Kidney (tissue), 22 donors: ENCODE measurements at places on chromosomes 5 and 9. TPM values are rescaled to one million over a fixed set of nuclear protein-coding genes. Genes with fewer than 3 reads are reported as not detected.

- DNase-seq = peak; percentile 8
These were observed 27.9 kb downstream of the TTC1 start for GRCh38 chr5:160036884-160037283.

GRCh38 chr5:64507264-64507605, 1.4 kb downstream of the RGS7BP start:
- DNase-seq = no peak

- DNase-seq = no peak
These were observed 140.4 kb upstream of the KLF9 start for GRCh38 chr9:70554881-70555280.

DNA sequence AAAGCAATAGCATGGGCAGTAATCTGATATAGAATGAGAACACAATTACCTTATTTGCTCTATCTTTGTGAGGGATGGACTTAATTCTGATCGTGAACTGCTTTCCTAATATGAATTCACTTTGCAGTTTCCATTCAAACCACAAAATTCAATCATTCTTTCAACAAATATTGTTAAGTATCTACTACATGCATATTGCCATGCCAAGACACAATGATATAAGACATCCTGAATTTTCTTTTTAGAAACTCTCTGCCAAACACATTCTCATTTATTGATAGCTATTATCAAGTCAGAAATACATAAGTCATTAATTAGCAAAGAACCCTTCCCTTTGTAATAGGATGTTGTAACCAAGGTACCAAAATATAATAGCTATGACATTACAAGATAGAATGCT, 121.6 kb upstream of the TARS1 start:
- no peak for DNase-seq

- DNase-seq = no peak
These were observed 584.5 kb upstream of the DMAC1 start for GRCh38 chr9:8384091-8384490.

- no peak for DNase-seq
These were observed 218.5 kb upstream of the SLC30A5 start for GRCh38 chr5:68875351-68875750.

DNA sequence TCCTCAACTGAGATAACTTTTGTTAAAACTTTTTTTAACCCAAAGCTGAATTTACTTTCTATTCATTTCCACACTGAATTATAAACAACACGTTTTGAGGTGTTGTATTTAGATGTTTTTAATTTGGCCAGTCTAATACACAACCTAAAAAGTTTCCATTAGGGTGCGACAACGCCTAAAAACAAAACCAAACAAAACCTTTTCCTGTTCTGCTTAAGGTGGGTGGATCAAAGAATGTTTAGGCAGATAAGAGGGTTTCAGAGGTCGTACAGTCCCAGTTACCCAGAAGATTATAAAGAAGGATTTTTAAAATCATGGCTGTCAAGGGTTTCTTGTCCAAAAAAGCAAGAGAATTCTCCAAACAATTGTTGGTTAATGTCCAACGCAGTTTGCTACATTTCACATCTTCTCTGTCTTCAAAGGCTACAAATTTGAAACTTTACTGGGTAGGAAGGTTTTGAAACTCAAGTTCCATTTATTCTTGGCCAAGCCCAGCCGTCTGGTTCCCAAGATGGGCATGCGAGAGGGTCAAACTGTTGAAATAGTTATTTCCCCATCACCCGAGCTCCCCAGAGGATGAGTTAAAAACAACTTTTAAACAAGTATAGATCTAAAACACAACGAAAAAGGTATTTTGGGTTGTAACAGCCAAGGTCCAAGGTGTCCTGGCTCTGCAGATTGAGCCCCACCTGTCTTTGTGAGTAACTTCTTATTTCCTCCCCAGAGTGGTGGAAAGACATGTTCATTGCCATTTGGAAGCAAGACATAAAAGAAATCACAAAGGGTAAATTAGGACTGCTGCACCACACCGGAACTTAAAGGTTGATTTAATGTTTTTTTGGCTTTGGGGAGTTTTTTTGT, 122.8 kb upstream of the MAP3K1 start:
- DNase-seq = no peak

DNA sequence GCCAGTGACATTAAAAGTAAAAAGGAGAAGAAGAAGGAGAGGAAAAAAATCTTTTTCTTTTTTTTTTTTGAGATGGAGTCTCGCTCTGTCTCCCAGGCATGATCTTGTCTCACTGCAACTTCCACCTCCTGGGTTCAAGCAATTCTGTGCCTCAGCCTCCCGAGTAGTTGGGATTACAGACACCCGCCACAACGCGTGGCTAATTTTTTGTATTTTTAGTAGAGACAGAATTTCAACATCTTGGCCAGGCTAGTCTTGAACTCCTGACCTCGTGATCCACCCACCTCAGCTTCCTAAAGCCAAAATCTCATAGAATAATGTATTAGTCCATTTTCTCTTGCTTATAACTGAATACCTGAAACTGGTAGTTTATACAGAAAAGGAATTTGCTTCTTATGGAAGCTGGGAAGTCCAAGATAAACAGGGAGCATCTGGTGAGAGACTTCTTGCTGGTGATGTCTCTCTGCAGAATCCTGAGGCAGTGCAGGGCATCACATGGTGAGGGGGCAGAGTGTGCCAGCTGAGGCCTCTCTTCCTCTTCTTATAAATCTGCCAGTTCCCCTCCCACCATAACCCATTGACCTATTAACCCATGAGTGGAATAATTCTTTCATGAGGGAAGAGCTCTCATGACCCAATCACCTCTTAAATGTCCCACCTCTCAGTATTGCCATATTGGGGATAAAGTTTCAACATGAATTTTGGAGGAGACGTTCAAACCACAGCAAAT, 466.3 kb downstream of the GADD45G start:
- no peak for DNase-seq

DNA sequence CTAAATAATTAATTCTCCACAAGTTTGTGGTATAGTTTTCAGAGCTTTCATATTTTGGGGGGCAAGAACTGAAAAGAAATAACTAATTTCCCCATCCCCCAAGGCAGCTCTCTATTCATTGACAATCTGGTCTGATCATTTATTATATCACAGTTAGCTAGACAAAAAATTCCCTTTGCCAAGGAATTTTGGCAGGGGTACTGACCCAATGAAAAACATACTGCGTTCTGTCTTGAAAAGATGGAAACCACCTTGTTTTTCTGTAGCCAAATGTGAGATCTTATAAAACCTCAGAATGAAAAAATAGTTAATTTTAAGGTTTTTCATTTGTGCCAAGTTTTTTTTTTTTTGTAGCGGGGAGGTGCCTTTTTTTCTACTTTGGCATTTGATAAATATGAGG, 1008.9 kb downstream of the EFNA5 start:
- DNase-seq = no peak

GRCh38 chr9:133635533-133636531, at the start of gene DBH:
Gene DBH, plus strand, starts transcription at chr9:133636363. Its CDS starts 9 bp downstream, at chr9:133636372.
- DNase-seq = no peak

DNA sequence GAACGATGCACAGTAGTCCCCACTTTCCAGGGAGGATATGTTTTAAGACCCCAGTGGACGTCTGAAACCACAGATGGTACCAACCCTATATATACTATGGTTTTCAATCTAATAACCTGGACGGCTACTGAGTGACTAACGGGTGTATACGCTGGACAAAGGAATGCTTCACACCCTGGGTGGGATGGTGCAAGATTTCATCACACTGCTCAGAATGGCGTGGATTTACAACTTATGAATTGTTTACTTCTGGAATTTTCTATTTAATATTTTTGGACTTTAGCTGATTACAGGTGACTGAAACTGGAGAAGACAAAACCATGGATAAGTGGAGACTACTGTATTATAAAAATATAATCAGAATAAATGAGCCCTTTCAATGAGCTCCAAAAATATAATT, 147.6 kb upstream of the TRIM32 start:
- no peak for DNase-seq

GRCh38 chr5:126847826-126848251, 70.9 kb downstream of the LMNB1 start:
- no peak for DNase-seq

DNA sequence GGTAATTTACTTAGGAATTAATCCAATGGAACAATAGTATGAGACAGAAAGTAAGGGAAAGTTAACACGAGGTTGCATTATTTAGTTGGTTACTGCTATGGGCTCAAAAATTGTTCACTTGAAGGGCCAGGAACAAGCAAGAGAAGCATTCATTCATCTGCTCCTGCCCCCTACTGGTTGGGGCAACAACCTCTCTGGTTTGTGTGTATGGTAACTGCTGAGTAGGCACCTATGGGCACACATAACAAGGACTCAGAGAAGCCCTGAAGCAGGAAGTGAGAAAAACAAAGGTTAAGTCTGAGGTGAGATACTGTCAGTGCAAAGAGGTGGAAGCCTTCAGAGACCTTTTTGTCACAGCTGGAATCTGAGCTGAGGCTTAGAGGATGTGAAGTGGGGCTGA, 34.4 kb upstream of the RANBP6 start:
- DNase-seq = no peak

- no peak for DNase-seq
These were observed 260.7 kb downstream of the CHSY3 start for GRCh38 chr5:130164966-130165365.

- no peak for DNase-seq
These were observed 163.4 kb downstream of the GHR start for GRCh38 chr5:42586625-42587024.

DNA sequence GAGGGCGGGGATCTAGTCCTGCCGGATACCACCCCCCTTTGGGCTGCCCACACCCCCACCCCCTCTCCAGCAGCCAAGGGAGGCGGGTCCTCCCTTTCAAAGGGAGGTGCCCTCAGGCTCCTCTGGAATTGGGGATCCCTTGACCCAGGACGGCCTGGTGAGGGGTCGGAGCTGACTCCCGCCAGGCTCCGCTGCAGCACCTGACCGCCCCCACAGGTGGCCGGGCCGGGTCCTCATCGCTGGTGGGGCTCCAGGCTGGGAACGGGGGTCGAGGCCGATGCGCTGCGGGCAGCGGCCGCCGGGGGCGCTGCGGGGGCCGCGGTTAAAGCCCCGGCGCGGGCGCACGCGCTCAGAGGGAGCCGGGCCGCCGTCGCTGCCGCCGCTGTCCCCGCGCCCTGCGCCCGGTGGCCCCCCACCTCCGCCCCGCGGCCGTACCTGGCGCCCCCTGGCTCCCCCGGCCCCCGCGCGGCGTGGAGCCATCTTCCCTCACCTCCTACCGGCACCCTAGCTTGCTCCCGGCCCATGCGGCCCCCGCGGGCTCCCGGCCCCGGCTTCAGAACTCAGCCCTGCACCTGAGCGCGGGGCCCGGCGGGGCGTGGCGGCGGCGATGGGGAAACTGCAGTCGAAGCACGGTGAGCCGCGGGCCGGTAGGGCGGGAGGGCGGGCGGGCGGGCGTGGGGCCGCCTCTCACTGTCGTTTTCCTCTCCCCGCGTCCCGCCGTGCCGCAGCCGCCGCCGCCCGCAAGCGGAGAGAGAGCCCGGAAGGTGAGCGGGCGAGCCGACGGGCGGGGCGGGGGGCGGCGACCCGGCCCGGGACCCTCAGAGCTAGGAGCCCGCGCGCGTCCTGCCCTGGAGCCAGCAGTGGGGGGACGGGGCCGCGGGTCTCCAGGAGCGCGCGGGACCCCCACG, at the start of gene NKD2:
Gene NKD2 (plus strand): TSS at position 352 of the 908 bp plus-strand sequence. CDS start 256 bp downstream, at position 608.
- DNase-seq = no peak

DNA sequence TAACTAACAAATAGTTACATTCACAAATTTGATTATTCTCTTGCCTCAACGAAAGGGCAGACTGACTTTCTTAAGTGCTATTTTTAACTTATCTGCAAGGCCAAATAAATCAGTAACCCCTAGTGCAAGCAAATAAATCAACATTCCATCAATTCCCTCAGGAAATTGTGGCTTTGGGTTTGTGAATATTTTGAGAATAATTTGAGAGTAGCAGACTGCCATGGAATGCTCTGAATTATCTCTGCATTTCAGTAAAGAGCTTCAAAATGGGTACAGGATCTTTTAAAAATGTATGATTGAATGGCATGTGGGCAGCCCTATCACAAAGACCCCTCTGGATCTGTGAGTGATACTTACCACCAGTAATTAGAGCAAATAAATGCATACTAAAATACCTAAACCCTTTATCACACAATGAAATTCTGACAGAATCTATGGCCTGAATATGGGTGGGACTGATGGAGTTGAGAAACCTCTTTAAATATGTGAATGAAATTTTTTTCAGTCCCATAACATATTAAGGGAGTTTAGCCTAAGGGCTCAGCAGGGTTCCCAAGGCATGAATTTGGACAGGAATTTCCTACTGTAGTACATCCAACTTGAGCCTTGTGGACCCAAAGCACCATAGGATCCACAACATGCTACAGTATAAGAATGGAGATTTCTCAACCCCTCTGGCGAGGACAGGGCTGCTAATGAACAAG, 92.5 kb upstream of the ITGA2 start:
- DNase-seq = no peak

DNA sequence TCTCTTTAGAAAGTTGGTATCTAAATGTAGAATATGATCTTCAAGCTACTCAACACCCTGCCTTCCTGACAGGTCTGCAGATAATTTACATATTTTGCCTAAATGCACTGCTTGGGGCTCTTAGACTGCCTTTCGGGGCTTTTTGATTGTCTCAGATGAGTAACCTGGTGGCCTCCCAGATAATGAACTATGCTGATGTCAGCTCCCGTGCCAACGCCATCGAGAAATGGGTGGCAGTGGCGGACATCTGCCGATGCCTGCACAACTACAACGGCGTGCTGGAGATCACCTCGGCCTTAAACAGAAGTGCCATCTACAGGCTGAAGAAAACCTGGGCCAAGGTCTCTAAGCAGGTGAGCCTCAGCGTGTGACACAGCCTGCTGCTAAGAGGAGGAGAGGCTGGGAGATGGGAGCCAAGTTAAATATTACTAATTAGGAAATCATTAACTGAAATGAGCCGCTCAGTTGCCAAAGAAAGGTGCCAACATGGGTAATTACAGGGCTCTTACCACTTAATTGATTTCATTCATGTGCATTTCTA, 20.8 kb upstream of the CKMT2 start:
- DNase-seq = peak; percentile 12

SLIT3 gene
- 54.1 TPM for total RNA-seq

C1QTNF2 gene
- total RNA-seq = 2.8 TPM

SHROOM1 gene
- 13.4 TPM for total RNA-seq

LCN10 gene
- total RNA-seq = 8.4 TPM

ACER2 gene
- 4.2 TPM for total RNA-seq

F2RL2 gene
- 0.44 TPM for total RNA-seq

KCNN2 gene
- total RNA-seq = 1.5 TPM

PTPRD gene
- 78.9 TPM for total RNA-seq

TPPP gene
- total RNA-seq = 6.9 TPM

CARTPT gene
- total RNA-seq = not detected
